ENCODE measurements at places on chromosomes 12 and 14.

DNA sequence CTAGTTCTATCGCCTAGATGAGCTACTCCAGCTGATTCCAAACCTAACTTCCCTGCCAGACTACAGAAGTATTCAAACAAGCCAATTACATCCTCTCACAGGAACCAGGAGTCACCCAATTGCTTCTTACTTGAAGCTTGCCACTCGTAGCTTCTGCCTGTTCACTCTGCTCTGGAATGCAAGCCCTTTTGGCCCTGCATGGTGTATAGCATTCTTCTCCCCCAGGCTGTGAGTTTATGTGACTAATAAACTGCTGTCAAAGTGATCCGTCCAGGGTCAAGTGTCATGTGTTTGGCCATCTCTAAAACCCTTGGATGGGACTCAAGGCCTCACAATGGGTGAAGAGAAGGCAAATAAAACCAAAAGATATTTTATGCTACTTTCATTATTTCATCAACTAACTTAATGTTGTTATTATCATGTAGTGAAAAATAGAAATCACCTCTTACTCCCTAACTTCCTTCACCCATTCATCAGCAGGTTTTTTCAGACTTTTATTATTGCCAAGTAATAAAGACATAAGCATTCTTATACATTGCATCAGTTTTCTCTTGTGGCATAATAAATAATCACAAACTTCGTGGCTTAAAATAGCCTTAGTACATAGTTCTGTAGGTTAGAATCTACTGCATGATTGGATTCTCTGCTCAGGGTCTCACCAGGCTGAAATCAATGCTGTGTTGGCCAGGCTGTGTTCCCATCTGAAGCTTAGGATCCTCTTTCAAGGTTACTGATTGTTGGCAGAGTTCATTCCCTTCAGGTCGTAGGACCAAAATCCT lies 1981.7 kb upstream of the FLRT2 start:
- no peak for DNase-seq

DNA sequence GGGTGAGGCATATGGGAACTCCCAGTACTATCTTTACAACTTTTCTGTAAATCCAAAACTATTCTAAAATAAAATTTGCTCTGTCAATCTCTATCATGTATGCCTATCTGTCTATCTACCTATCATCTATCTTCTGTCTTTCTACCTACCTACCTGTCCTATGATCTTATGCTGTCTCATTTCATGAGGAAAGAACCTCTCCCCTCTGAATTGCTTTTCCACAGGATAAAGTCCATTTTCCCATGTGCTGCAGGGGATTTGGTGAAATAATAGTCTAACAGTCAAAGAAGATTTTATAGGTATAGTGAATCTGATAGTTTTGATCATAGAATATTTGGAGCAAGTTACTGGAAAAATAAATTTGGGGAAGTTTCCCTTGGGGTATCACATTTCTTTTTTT lies 86.8 kb upstream of the RIC8B start:
- DNase-seq, result no peak

GRCh38 chr12:44904321-44904720 lies 28.2 kb upstream of the NELL2 start:
- DNase-seq, result no peak

DNA sequence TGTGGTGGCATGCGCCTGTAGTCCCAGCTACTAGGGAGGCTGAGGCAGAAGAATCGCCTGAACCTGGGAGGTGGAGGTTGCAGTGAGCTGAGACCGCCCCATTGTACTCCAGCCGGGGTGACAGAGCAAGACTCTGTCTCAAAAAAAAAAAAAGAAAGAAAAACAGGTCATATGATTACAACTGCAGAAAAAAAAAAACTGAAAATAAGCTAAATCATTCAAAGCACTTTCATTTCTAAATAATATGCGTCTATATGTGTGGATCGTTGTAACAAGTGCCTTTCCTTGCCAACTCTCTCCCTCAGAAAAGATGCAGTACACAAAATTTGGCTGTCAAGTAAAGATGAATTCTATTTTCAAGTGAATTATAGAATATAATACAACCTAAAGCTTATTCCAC lies 42.4 kb downstream of the ATXN2 start:
- DNase-seq, result no peak

DNA sequence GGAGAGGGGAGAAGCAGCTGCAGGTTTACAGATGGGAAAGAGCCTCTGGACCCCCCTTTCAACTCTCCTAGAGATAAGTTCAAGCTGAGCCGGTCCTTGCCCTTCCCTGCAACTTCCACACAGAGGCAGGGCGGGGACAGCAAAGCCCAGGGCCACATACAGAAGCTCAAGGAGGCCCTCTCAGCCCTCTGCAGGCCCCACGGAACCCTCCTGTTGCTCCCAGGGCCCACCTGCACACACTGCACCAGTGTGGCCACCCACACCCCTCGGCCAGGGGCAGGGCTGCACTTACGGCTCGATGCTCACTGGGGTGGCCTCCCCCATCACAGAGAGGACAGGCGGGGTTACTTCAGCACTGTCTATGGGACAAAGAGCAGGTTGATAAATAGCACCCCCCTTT lies 13.0 kb upstream of the PNMA1 start:
- DNase-seq, result no peak

GRCh38 chr14:104278214-104278534 lies 139.8 kb downstream of the KIF26A start:
- no peak for DNase-seq

DNA sequence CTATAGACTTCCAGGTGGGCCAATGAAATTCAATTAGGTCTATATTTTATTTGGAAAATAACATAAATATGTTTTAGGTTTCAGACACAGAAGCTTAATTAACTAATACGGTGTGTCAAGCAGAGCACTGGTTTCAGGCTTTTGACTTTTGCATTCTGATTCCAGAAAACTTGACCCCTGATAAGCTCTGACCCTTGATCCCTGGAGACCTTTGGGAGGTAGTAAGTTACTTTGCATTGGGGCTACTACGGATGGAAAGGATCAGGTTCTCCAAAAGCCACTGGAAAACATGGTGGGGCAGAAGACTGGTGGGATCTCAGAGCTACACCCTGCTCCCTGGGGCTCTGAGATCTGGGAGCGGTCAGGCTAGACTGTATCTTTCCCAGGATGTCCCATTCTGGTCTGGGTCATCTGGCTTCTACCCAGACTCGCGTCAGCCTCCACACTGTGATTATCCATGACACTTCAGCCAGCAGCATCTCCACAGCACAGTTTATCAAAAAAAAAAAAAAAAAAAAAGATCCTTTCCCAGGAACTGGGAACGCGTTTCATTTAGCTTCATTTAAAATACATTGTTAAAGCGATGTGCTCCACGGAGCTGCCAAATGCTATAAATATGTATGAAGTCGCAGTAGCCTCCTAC lies 17.8 kb upstream of the EMP1 start:
- DNase-seq, result no peak

DNA sequence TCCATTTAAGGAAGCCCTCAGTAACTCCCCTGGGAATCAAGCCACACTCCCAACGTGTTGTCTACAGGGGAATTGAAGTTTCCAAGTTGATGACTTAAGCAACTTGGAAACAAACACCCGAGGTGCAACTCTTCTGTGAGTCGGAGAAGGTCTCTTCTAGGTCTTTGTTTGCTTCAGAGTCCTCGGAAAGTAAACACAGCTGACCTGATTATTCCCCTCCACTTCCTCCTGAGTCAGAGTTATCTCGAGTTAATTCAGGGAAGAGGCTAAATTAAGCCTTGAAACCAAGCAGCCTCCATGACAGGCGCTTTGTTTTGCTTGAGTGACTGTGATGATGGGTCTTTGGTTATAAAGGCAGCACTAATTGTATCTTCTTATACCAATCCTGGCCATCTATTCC lies 41.8 kb downstream of the TUNAR start:
- DNase-seq, result peak; percentile 44

DNA sequence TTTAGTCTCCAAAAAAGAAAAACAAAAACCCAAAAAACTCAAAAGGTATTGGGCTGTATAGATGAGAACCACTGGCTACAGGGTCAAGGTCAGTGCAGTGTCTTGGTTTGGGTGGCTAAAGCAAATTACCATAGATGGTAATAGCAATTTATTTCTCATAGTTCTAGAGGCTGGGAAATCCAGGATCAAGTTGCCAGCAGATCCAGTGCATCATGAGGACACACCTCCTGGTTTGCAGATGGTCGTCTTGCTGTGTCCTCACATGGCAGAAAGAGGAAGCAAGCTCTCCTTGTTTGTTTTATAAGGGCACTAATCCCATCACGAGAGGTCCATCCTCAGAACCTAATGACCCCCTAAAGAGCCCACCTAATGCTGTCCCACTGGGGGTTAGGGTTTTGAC lies 11.2 kb downstream of the COX14 start:
- DNase-seq, result no peak

- DNase-seq, result no peak
Observed at GRCh38 chr12:10571141-10571540, 42.3 kb downstream of the MAGOHB start.

DNA sequence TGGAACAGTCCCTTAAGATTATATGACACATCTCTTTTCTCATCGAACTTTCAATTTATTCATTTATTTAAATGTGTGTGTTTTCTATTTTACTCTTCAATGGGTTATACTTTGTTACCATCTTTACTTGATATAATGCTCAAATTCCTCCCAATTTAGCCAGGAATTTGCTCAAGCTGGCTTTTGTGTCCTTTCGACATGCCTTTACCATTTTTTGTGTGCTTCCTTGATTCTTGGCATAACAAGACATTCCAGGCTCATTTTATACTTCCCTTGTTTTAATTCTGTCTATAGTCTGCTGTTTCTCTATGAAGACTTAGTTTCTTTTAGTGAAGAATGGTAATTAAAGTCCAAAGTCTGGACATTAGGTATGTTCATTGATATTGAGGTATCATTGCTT lies 315.8 kb downstream of the AEBP2 start:
- DNase-seq, result no peak

DNA sequence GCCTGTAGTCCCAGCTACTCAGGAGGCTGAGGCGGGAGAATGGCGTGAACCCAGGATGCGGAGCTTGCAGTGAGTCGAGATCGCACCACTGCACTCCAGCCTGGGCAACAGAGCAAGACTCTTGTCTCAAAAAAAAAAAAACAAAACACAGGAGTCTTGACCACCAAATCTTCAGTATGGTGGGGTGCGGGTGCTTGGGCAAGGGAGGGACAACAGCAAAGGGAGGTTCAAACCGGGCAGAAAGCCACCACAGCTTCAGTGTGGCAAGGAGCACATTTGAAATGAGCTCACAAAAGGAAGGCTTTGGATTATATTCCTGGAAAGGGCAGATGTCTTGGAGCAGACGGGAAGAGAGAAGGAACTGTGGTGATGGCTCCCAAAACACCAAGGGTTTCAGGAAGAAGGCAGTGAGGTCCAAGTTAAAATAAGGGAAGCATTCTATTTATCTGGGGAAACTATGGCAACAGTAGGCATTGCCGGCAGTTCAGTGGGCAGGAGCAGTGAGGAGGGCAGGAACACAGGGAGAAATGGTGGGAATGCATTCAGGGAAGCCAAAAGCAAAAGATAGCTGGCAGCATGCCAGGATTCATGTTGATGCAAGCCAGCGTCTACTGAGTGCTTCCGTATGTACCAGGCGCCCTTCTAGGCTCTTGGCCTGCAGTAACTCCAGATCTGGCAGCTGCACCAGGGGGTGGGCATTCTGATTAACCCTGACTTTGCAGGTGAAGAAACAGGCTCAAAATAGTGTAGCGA lies 51.0 kb upstream of the SRSF5 start:
- DNase-seq, result peak; percentile 66

GRCh38 chr14:78164226-78164853 lies 5.8 kb upstream of the NRXN3 start:
- DNase-seq, result peak; percentile 45

GRCh38 chr14:69152902-69153151 lies at the start of gene DCAF5:
Gene DCAF5, minus strand, starts transcription at chr14:69153119. Its CDS starts 141 bp downstream, at chr14:69152978.
- no peak for DNase-seq

GRCh38 chr12:108240027-108240785 lies 98.9 kb downstream of the CMKLR1 start:
- DNase-seq, result no peak

GRCh38 chr14:100056964-100057795 lies 8.0 kb upstream of the EVL start:
- no peak for DNase-seq

GRCh38 chr12:100026241-100026640 lies 41.5 kb upstream of the ANKS1B start:
- DNase-seq, result no peak

DNA sequence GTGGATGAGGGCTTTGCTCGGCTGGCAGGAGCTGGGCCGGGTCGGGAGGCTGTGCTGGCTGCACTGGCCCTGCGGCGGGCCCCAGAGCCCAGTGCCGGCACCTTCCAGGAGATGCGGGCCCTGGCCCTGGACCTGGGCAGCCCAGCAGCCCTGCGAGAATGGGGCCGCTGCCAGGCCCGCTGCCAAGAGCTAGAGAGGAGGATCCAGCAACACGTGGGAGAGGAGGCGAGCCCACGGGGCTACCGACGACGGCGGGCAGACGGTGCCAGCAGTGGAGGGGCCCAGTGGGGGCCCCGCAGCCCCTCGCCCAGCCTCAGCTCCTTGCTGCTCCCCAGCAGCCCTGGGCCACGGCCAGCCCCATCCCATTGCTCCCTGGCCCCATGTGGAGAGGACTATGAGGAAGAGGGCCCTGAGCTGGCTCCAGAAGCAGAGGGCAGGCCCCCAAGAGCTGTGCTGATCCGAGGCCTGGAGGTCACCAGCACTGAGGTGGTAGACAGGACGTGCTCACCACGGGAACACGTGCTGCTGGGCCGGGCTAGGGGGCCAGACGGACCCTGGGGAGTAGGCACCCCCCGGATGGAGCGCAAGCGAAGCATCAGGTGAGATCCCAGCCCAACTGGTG lies 11.5 kb downstream of the ARHGEF40 start:
- DNase-seq, result no peak

- DNase-seq, result no peak
Observed at GRCh38 chr14:88327497-88327896, 4.4 kb upstream of the KCNK10 start.

- DNase-seq, result peak; percentile 5
Observed at GRCh38 chr14:99654235-99654985, 9.5 kb downstream of the HHIPL1 start.

DNA sequence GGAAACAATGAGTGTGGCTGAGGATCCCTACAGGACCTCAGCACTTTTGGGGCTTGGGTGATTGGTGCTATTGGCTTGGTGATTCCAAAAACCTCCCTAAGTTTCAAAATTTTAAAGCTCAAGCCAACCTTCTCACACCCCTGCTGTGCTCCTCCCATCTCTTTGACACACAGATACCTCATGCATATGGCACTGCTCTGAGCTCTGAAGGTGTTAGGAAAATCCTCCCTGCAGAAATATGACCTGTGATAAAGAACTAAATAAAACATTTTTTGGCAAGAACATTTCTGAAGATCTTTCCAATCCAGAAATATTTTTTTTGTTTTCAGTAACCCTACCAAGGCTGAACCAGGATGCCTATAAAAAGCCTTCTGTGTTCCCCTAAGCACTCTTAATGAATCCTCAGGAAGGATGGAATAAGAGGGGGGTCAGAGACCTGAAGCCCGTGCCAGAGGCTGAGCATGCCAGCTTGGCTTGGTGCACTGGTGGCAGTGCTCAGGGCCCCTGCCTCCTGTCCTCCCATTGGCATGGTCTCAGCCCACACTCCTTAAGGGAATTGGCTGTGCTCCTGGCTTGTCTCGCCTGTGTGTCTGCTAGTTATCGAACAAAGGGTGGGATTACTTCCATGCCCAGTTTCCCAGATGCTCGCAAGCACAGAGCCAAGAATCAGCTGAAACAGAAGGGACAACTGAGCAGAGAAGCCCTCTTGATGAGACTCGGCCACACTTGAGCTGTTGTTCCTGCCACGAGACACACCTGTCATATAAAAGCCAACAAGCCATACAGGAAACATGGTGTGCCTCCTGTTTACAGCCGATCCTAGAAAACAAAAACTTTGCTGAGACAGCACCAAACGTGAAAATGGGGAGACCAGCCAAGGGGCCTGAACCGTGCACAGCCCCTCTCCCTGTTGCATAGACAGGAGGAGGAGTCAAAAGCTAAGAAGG lies 132.7 kb upstream of the EEA1 start:
- DNase-seq, result peak; percentile 46
